HT-29 (cell line): ENCODE measurements at places on chromosomes 4 and X.

DNA sequence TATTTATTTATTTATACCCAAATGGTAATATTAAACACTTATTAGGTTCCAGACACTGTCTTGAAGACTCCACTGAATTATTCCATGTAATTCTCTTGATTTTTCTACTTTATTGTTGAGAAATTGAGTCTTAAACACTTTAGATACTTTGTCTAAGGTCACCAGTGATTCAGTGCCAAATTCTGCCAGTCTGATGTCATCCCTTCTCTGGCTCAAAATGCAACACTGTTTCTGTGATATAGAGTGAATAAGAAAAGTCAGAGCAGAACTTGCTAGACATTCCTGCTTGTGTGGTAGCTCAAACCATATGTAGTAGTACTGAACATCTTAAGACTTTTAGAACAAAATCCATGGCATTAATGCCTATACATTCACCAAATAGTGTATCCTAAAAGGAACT is 164.3 kb downstream of the GABRB1 start:
- DNase-seq = no peak

- no peak for DNase-seq
Measured at GRCh38 chr4:103052145-103052544, 24.4 kb downstream of the SLC9B2 start.

GRCh38 chr4:113355550-113356371 is 306.3 kb downstream of the ANK2 start:
- DNase-seq = peak; percentile 66

GRCh38 chrX:69034451-69034850 is 130.8 kb downstream of the PJA1 start:
- DNase-seq = no peak
